Head of caudate nucleus (tissue), 42 donors: ENCODE measurements at places on chromosomes 1 and 21.

DNA sequence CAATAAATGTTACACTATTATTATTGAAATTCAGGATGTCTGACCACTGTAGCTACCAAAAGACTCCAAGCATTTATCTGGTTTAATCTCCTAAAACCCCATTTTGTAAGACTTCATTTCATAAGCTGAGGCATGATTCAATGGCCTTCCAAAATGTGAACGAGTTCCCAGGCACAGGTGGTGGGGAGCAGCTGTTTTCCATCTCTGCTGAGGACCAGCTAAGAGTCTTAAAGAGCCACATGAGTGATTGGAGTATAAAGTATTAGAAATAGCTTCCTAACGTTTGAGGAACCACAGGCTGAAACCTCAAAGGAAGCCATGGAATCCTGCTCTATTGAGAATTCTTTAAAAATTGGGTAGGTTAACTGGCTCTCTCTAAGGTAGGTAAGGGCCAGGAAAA lies 44.9 kb downstream of the SEC16B start:
- no peak for DNase-seq

DNA sequence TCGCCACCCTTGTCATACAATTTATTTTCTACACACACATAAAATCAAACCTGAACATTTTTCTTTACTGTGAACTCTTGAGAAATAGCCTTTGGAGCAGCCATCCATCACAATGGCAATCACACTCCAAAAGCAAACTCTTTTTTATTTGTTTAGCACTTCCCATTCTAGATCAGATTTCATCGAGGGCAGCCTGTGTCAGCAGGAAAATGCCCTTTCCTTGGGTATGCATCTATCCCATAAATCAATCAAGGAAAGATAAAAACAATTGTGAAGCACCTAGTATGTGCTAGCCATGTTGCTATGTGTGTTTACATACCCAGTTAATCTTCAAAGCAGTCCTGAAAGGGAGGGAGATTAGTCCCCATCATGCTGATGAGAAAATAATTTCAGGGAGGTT lies 484.1 kb upstream of the USP24 start:
- no peak for DNase-seq

GRCh38 chr1:168686666-168687065 lies 42.3 kb downstream of the DPT start:
- no peak for DNase-seq

DNA sequence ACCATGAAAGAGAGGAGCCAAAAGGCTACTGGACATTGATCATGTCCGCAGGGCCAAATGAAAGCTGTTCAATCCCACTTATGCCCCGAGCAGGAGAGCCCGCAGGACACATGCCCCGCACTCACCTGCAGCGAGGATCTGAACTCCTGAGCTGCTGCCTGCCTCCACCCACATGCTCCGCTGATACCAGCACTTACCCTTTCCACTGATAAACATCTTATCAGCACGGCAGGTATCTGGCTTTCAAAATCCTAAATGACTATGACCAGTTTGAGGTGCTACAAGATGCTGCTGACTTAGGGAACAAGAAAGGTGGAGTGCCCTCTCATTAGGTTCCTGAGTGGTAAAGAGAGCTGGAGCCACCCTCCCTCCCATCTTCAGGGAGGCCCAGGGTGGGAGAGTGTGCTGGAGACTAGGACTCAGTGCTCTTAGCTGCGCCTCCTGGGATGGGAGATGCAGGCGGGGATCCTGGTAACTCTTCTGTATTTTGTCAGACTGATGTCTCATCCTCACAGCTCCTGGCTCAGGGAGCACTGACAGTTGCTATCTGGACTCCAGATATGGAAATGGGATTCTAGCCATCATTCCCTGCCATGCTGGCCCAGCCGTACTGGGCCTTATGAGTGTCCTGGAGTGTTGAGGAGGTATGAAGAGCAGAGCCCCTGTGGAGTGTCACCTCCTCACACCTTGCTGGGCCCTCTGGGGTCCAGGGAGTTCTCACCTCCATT lies 86.4 kb upstream of the F3 start:
- DNase-seq, result no peak

DNA sequence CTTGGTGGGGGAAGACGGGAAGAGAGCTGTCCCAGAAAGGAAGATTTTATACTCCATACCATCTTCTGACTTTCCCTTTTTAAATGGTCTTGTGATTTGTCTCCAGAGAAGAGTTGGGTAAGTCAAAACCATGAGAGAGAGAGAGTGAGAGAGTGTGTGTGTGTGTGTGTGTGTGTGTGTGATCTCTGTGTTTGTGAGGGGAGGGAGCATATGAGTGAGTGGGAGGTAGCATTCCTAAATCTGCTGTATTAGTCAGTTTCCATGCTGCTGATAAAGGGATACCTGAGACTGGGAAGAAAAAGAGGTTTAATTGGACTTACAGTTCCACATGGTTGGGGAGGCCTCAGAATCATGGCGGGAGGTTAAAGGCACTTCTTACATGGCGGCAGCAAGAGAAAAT lies 102.0 kb upstream of the VANGL1 start:
- no peak for DNase-seq

- DNase-seq, result no peak
These were observed 81.6 kb upstream of the ACTL8 start for GRCh38 chr1:17673329-17674072.

GRCh38 chr21:45850181-45850580 lies 131.4 kb upstream of the COL6A1 start:
- DNase-seq, result no peak

DNA sequence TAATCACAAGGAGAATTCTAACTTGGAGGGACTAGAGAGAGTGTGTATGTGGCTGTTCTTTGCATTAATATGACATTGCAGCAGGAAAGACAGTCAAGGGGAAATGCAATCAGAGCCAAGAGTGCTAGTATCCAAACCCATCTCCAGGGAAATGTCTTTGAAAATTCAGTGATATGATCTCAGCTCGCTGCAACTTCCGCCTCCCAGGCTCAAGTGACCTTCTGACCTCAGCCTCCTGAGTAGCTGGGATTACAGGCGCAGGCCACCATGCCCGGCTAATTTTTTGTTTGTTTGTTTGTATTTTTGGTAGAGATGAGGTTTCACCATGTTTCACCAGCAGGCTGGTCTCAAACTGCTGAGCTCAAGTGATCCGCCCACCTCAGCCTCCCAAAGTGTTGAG lies 16.3 kb downstream of the VASH2 start:
- DNase-seq, result no peak

- no peak for DNase-seq
These were observed 2.8 kb upstream of the INPP5B start for GRCh38 chr1:37949524-37950152.

DNA sequence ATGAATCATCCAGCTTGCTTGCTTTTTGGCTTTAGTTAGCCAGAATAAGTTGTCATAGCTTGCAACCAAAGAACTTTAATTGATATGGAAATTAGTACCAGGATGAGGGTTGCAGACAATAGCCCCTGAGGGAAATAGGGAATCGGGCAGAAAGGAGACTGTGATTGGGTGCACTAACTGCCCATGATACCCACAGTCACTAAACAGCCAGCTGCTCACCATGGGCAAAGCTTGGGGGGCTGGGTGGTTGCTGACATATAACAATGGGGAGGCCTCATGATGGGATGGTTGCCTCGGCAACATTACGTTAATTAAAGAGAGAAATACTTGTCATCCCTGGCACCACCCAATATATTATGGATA lies 17.8 kb upstream of the PLA2G2E start:
- no peak for DNase-seq

DNA sequence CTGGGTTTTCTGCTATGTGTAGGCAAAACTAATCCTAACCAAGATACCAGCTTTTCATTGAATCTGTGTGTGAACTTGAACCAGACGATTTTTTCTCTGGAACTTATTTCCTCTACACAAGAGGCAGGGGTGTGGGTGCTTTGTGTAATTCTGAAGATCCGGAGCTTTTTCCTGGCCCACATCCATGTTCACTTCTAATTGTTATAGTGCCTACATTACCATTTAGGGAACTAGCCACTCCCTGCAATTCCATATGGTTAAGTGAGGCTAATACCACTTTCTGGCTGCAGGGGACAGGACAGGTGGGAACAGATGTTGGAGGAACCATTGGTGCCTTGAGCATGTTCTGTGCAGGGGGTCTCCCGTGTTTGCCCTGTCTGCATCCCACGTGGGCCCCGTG lies 83.4 kb upstream of the FMN2 start:
- no peak for DNase-seq

- DNase-seq, result no peak
These were observed 149.3 kb downstream of the ZC3H11B start for GRCh38 chr1:219463636-219464035.

DNA sequence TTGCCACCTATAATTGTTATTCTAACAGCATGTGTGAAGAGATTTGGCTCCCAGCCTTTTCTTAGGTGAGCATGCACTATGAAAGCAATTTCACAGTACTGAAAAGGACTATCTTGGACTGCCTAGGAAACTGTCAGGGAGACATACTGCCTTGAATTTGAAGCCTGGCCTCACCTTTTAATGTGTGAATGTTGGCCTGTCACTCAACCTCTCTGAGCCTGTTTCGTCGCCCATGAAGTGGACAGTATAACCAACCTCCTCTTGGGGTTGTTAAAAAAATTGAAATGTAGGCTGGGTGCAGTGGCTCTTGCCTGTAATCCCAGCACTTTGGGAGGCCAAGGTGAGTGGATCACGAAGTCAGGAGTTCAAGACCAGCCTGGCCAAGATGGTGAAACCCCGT lies 20.4 kb upstream of the POU2F1 start:
- no peak for DNase-seq

GRCh38 chr1:230105245-230105753 lies 38.3 kb downstream of the GALNT2 start:
- DNase-seq, result no peak

- DNase-seq, result no peak
These were observed 4.6 kb downstream of the EGLN1 start for GRCh38 chr1:231417513-231417912.

GRCh38 chr1:67713057-67713846 lies 28.3 kb downstream of the GADD45A start:
- DNase-seq, result no peak

DNA sequence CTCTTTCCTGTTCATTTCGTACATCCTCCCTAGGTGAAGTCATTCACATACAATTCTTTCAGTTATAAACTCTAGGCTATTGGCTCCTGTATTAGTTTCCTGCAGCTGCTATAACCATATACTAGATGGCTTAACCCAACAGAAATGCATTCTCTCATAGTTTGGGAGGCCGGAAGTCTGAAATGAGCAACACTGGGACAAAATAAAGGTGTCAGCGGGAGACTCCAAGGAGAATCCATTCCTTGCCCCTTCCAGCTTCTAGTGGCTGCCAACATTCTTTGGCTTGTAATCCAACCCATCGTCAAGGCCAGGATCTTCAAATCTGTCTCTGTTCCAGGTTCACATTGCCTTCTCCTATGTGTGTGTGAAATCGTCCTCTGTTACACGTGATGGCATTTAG lies 71.3 kb downstream of the TOR3A start:
- no peak for DNase-seq

- DNase-seq, result no peak
These were observed 94.7 kb upstream of the NRIP1 start for GRCh38 chr21:15159382-15160020.

DNA sequence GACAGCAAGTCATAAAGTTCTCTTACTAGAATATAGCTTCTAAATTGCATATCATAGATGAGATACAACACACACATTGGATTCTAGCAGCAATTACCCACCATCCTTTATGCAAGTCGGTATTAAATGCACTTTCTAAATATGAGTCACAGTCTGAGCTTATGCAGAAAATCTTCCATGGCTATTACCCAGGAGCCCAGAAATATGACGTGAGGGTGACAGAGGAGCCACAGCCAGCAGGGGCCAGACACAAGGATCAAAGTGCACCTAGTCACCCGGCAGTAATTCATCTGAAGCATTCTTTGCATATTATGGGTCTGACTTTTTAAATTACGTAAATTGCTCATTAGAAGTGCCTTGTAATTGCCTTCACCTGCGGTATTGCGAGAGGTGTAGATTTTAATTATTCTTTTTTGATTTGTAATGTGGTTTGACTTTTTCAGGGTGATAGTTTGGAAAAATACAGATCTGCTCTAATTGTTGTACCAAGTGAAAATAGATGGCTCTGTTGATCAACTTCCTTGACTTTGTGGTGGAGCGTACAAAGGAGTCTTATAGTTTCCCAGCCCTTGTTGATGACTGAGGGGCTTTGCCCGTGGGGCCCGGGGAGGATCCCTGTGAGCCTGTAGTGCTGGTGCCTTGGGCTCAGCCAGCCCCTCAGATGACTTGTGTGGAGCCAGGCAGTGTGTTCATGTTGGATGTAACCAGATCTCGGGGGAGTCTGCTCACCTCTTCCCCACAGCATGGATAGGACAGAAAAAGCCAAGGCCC lies 470.0 kb upstream of the VAMP3 start:
- DNase-seq, result no peak

DNA sequence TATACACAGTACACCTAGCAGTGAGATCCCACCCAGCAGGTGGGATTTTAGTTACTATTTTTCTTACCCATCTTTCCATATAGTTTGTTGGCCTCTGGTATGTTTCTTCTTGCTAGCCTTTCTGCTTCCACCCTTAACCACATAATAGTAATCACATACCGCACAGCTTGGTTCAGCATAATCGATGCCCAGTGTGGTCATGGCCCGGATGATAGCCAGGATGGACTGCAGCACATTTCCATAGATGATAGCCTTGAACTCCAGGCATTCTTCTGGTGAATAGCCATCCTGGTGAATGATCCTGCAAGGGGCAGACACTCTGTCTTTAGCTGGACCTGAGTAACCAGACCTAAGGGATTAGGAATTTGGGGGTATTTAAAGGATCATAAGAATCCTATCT lies 9.5 kb downstream of the GNAT2 start:
- no peak for DNase-seq

- DNase-seq, result no peak
These were observed 295.1 kb downstream of the HHIPL2 start for GRCh38 chr1:222252788-222253187.

DNA sequence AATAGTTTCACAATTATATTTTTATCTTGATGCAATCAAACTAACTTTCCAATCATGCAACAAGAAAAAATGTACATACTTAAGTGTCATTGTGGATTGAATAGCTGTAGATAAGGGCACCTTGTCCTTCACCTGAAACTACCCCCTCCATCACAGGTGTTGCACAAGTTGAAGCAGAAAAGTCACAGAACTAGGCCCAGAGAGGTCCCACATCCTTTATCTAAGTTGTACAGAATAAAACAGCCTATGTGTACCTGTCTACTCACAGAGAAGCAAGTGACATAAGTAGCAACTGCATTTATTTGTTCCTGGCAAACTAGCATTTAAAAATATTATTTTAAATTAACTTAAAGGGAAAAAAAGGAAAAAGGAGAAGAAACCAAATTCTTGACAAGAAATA lies 256.8 kb downstream of the FAF1 start:
- no peak for DNase-seq

GRCh38 chr1:22665752-22666151 lies 12.7 kb downstream of the C1QB start:
- DNase-seq, result no peak

GRCh38 chr1:53037159-53037558 lies 24.9 kb upstream of the PODN start:
- no peak for DNase-seq

DNA sequence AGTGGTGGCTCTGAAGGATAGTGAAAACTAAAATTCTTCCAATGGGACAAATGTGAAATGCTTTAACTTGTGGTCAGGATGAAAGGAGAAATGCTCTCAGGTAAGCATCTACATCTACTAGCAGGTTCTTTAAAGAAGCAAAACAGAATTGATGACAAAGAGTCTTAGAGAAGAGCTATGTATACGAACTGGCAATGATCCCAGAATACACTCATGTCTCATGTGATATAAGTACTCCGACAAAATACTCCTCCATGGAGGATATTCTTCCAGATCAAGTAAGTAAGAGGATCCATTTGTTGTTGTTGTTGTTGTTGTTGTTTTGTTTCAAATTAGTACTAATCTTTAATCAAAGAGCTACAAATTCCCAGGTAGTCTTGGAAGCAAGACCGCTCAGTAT lies 174.0 kb upstream of the ATP1B1 start:
- no peak for DNase-seq
